ENCODE measurements at places on chromosomes 3 and 15.

- no peak for DNase-seq
Observed at GRCh38 chr3:179949412-179949811, 87.3 kb downstream of the PEX5L start.

DNA sequence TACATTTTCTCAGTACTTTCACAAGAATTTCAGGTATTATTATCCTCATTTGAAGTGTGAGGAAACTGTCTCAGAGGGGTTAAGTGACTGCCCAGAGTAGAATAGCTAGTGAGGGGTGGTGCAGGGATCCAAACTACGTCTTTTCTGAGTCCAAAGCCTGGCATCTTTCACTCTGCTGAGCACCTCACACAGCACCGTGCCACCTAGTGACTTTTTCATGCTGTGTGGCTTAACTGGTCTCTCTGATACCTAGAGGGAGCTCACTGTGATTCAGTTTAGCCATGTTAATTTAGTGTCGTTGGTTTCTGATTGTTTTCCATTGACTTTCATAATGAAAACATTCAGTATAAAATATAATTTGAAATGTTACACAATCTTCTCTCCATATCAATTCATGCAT is 91.4 kb upstream of the NLGN1 start:
- no peak for DNase-seq

DNA sequence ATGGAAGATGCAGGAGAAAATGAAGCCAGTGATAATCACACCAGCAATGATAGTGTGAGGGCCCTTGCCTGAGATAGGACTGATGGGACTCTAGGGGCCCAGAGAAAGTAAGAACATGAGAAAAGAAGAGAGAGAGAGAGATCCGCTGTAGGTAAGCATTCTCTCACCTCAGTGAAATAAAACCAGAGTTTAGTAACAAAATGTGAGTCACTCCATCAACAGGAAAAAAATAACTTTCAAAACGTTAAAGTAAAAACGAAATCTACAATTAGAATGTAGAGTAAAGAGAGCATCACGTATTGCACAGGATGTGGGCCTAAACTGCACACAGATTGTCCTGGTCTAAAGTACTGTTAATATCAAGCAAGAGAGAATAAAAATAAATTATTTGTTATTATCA is 6.8 kb upstream of the PRSS50 start:
- DNase-seq = no peak

GRCh38 chr3:190855151-190855550 is 7.3 kb downstream of the GMNC start:
- no peak for DNase-seq

- DNase-seq = peak; percentile 27
Observed at GRCh38 chr3:131216330-131216729, 165.2 kb upstream of the NUDT16 start.

- no peak for DNase-seq
Observed at GRCh38 chr15:36370051-36370730, 209.2 kb upstream of the CDIN1 start.

GRCh38 chr15:51677021-51677420 is 4.3 kb upstream of the SCG3 start:
- DNase-seq = no peak

- no peak for DNase-seq
Observed at GRCh38 chr3:142022381-142022780, 127.0 kb downstream of the TFDP2 start.

GRCh38 chr15:63663906-63664305 is 66.7 kb downstream of the FBXL22 start:
- peak; percentile 2 for DNase-seq

DNA sequence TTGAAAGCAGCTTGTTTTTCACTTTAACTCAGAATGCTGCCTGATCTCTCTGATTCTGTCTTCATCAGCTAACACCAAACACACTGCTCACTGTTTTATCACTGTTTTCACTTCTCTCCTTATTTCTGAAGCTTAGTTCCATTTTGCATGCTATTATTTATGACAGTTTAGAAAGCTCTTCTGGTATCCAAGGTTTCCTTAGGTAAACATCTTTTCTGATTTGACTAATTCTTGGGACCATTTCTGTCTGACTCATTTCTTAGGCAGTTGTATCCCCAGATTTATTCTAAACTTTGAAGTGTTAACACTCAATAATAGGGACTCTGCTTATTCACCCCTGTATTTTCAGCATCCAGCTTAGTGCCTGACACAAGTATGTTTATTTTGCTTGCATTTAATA is 167.7 kb downstream of the BCHE start:
- DNase-seq = peak; percentile 2

GRCh38 chr3:78087134-78087533 is 1047.2 kb downstream of the ROBO2 start:
- DNase-seq = no peak

- DNase-seq = no peak
Observed at GRCh38 chr3:68032209-68032608, 377.8 kb upstream of the SUCLG2 start.

- DNase-seq = peak; percentile 12
Observed at GRCh38 chr3:141972399-141972798, 96.0 kb downstream of the ATP1B3 start.

GRCh38 chr3:125356140-125357026 is 18.7 kb downstream of the ZNF148 start:
- no peak for DNase-seq

DNA sequence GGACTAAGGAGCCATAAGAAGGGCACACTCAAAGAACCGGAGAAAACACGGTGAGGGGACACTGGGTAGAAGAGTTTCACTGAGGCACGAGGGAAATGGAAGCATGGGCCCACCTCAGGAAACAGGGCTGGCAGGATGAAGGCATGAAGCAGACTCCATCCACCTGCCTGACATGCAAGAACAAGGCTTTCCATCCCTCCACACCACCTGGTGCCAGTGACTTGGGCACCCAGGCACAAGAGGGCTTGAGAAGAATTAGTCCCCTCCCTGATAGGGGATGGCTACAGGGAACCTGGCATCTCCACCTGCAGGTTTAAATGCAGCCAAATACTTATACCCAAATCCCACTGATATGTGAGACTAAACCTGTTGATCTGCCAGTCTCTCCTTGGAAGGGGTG is 38.9 kb upstream of the PPP2R3A start:
- no peak for DNase-seq

DNA sequence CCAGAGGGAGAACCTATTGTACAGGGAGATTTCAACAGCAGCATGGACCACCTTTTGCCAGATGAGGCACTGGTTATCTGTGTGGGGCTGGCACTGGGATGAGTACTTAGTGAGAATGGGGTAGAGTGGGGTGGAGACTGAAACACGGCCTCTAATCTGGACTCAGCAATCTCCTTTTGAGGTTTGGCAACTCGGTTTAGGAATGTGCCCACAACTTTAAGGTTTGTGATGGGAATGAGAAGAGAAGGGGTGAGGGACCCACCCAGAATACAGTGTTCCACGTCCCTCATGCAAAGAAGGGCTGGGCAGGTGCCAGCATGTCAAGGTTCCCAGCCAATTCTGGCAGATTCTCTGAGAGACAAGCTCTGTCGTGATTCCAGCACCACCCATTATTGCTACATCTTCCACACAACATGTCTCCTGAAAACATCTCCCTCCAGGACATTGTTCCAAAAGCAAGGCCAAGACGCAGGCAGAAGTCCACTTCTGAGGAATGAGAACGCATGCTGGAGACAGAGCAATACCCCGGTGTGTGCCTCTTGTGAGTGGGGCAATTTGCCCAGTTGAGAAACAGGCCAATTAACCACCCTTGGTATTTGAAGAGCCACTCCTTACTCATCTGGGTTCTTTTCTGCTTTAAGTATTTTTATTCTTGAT is 37.5 kb upstream of the CCR4 start:
- DNase-seq = peak; percentile 93

GRCh38 chr15:50108461-50108860 is 10.6 kb downstream of the ATP8B4 start:
- no peak for DNase-seq

- peak; percentile 93 for DNase-seq
Observed at GRCh38 chr3:136994772-136995516, 37.2 kb downstream of the IL20RB start.

DNA sequence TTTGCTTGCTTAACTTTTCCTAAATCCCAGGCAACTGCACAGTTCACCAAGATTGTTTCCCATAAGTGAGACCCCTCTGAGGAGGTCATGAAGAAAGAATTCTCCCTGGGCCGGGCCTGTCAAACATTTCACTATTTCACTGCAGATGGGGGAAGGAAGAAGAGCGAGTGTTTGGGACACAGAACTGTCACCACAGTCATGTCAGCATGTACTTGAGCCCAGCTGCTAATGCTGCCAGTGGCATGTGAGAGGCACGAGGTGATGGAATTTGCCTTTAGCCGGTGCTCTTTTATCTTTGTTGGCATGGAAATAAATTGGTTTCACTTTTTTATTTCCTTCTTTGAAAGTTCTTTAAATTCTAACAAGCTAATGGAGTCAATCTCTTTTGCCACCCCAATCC is 277.9 kb upstream of the GADL1 start:
- DNase-seq = no peak

- no peak for DNase-seq
Observed at GRCh38 chr15:70382762-70383458, 285.2 kb upstream of the TLE3 start.

DNA sequence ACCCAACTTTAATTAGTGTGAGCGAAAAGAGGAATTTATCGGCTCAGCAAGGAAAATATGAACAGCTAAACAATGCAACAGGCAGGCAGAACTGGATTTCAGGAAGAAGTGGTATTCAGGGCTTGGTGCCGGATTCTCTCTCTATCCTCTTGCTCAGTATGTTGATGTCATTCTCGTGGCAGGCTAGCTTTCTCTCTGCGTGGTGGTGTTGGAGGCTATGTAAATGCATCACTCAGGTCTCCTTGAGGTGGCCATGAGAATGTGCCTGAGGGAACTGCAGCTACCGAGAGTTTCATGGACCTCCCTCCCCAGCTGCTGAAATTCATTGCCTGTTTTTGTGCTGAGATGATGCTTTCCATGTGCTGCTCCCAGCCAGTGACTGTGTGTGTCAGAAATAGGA is 18.3 kb upstream of the SYN2 start:
- DNase-seq = no peak

GRCh38 chr3:186979852-186980251 is 49.5 kb downstream of the ST6GAL1 start:
- DNase-seq = no peak

DNA sequence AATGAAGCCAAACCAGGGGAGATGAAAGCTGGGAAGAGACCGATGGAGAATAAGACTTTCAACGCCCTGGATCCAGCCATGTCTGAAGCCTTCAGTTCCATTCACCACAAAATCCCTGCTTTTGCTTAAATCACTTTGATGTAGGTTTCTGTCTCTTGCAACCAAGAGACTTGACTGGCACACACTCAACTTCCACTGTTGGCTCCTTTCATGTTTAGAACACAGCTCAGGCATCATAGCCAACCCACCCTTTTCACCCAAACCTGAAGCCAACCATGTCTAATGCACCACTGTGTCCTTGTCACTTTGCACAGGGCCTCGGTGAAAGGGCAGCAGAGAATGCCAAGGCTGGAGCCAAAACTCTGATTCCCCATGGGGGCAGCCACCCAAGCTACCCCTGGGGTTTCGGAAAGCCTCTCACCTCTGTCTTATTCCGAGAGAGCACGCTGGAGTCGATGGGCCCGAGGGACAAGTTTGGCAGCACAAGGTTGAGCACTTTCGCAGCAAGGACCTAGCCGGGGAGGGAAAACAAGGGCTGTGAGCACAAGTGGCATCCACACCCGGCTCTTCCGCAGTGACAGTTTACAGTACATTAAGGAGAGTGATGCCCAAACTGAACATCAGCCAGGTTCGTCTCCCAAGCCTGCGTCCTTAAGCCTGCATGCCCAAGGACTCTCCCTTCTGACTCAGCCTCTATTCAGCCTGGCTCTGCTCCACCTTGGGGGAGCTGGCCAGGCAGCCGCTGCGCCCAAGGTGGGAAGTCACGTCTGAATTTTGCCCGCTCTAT is 37.6 kb downstream of the ABTB1 start:
- no peak for DNase-seq

DNA sequence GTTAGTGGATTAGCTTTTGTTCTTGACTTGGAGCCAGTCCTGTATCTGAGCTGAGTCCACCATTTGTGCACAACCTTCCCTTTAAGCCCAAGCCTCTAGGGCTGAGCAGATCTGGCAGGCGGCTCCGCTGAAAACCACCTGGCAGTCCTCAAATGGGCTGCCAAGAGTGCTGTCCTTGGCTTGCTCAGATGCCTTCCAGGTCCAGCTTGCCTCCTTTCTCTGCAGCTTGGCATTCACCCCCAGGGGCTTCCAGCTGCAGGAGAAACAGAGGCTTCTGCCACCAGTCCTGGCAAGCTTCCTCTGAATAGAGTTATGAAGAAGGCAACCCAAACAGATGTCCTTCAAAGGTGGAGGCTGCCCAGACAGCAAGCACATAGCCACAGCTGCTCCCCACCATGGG is 96.7 kb downstream of the LRTM1 start:
- no peak for DNase-seq

DNA sequence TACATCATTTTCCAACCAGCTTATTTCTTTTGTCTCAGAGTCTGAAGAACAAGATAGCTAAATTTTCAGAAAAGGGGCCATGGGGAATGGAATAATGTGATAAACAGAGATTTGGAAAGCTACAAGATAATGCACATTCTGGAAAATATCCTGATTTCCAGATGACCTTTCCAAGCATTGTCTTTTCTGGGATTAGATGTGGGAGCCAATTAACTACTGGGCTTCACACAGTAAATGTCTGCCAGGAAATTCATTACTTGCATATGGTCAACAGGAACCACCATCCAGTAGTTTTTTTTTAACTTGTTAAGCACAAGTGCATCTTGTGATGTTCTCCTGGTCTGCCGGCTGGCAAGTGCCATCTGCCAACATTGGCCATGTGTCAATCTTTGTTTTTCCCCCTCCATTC is 131.1 kb upstream of the BFSP2 start:
- no peak for DNase-seq

DNA sequence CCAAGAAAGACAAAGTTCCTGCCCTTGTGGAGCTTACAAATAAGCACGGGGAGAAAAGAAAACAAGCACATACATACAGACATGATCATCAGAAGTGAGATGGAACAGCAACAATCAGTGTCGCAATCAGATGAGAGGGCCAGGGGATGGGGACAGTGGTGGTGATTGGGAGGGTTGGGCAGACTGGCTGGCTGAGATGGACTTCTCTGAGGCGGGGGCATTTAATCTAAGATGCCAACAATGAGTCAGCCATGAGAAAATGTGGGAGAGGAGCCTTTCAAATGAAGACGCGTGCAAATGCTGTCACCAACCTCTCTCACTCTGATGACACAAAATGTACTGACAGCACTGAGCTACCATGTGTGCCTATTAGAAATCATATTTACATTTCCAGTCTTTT is 81.4 kb downstream of the NCEH1 start:
- DNase-seq = peak; percentile 55

- no peak for DNase-seq
Observed at GRCh38 chr15:59290295-59291212, 82.1 kb downstream of the MYO1E start.

- DNase-seq = no peak
Observed at GRCh38 chr3:53823956-53824657, 22.1 kb downstream of the CHDH start.

- no peak for DNase-seq
Observed at GRCh38 chr3:112736386-112736785, 95.4 kb upstream of the CCDC80 start.

DNA sequence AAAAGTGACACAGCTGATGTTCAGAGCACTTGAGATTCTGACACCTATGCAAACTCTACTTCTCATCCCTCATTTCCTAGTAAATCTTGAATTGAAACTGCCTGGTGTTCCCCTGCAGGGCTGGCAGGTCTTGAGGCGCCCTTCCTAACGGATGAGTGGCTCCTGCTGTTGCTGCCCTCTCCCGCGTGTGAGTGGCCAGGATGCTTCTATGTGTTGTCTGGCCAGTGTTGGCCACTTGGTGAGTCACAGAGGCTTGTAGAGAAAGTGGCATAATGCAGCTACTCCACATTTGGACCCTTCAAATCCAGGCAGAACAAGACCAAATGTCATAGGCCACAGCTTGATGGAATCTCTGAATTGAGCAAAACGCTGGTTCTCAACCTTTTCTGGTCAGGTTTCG is 63.6 kb downstream of the MOBP start:
- no peak for DNase-seq
